ENCODE measurements at places on chromosomes 5 and 9.
A peak's percentile ranks its signal among the peaks of the same experiment; 100 is the strongest.

- DNase-seq, result peak; percentile 44
Measured at GRCh38 chr5:14879393-14879792, 7.8 kb upstream of the ANKH start.

DNA sequence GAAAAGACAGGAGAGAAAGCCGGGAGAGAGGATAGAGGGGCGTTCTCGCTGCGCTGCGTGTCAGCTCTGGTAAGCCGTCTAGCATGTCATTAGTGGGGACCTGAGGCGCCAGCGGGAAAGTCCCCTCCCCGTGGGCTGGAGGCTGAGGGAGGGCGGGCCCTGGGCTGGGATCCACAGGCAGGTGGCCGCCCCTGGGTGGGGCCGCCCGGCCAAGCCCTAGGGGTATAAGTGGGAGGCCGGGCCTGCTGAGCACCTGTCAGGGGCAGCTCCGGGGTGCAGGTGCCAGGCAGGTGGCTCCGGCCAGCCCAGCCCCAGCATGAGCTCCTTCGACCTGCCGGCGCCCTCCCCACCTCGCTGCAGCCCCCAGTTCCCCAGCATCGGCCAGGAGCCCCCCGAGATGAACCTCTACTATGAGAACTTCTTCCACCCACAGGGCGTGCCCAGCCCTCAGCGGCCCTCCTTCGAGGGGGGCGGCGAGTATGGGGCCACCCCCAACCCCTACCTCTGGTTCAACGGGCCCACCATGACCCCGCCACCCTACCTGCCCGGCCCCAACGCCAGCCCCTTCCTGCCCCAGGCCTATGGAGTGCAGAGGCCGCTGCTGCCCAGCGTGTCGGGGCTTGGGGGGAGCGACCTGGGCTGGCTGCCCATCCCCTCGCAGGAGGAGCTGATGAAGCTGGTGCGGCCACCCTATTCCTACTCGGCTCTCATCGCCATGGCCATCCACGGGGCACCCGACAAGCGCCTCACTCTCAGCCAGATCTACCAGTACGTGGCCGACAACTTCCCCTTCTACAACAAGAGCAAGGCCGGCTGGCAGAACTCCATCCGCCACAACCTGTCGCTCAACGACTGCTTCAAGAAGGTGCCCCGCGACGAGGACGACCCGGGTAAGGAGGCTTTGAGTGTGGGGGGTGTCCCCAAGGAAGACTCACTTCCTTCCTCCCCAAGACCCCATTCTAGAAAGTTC lies at the start of gene FOXI1:
TSS of gene FOXI1 (plus strand) at position 256 of the 970 bp plus-strand sequence. CDS start at position 317, 61 bp downstream.
- DNase-seq, result no peak

- DNase-seq, result no peak
Measured at GRCh38 chr9:120713257-120714087, 798 bp downstream of the MEGF9 start.

- no peak for DNase-seq
Measured at GRCh38 chr9:124164811-124165210, 92.9 kb upstream of the NEK6 start.

GRCh38 chr5:40224421-40224820 lies 455.3 kb upstream of the PTGER4 start:
- peak; percentile 51 for DNase-seq

- DNase-seq, result no peak
Measured at GRCh38 chr5:98556712-98557111, 216.8 kb upstream of the RGMB start.

DNA sequence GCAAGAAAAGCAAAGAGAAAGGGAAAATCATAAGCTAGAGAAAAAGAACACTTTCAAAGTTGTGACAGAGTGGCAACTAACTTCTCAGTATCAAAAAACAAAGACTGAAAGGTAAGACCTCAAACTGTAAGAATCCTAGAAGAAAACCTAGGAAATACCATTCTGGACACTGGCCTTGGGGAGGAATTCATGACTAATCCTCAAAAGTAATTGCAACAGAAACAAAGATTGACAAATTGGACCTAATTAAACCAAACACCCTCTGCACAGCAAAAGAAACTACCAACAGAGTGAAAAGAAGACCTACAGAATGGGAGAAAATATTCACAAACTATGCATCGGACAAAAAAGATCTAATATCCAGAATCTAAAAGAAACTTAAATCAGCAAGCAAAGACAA lies 79.1 kb downstream of the FEM1C start:
- no peak for DNase-seq

- peak; percentile 23 for DNase-seq
Measured at GRCh38 chr5:139462586-139463276, at the start of gene ECSCR. ECSCR (minus strand) TSS chr5:139462743; CDS start chr5:139462670, 73 bp downstream.

GRCh38 chr9:129887334-129888292 lies 52.4 kb downstream of the USP20 start:
- peak; percentile 65 for DNase-seq

DNA sequence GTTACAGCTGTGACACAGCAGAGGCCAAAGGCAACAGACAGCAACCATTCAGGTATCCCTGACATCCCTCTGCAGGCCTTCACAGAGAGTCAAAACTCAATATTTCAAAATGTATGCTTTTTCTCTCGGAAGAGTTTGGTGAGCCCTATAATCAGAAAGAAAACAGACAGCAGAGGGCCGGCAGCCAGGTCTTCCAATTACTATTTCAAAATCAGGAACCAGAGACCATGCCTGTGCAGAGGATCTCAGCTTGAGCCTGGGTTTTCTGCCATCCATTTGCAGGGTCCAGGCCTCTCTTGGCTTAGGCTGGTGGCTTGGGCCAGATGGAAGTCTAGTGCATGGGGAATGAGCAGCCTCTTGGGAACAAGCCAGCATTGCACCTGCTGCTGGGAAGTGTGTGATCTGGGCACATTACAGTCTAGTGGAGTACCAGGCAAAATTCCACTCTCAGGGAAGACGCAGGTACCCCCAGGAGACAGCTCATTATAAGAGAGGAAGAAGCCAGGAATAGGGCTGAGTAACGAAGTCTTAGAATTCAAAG lies 231.3 kb downstream of the ENC1 start:
- no peak for DNase-seq

DNA sequence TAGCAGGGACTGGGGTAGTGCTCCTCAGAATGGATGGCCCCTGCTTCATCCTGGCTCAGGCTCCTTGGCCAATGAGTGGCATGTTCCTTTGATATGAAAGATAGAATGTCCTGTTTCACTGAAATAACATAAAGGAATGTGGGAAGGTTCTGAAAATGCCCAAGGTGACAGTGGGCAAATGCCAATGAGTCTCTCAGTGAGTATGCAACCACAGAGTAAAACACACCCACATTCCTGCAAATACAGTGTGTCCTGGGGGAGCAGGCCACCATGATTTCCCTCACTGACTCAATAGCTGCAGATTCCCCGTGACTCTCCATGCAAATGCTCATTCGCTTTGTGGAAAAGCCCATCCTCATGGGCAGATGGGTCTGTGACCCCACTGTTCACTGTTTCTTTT lies 36.4 kb downstream of the ZNF366 start:
- peak; percentile 84 for DNase-seq

- DNase-seq, result no peak
Measured at GRCh38 chr9:38687992-38688391, 31.9 kb downstream of the FAM240B start.

DNA sequence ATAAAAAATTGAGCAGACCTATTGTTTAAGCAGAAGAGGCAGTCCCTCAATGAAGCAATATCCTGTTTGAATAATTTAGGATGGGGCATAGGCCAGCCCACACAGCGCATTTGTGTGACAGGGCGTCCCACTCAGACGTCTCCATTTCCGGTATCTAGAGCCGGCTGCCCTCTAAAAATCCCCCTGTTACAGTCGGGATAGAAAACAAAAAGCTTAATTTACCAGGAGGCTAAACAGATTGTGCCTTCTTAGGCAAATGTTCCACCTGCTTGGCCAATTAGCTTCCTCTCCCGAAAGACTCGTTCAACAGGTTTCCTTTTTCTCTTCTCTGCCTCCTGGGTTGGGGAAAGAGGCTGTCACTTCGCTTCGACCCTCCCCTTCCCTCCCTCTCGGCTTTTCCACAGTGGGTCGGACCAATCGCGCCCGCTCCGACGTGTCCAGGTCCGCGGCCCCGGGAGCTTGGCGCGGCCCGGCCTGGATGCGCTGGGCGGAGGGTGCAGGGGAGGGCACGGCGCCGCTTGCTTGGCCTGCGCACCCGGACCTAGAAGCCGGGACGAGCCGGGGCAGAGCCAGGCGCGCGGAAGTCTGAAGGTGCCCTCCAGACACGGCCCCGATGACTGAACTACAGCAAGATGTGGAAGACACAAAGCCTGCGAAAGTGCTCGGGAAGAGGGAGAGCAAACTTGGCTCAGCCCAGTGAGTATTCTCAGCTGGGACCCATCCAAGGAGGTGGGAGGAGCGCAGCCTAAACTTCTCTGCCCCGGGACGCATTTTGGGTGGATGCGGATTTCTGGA lies at the start of gene GRAMD2B:
TSS of gene GRAMD2B (plus strand) at position 416 of the 795 bp plus-strand sequence. CDS start at position 614, 198 bp downstream.
- peak; percentile 86 for DNase-seq

Measured in Daoy (cell line).